ENCODE measurements at places on chromosomes 4 and X. TPM values are rescaled to one million over a fixed set of nuclear protein-coding genes. Genes with fewer than 3 reads are reported as not detected.

GRCh38 chr4:176921256-176921655, 128.5 kb upstream of the VEGFC start:
- no peaks in the 10 kb centered on the region for H3K27me3 ChIP-seq
- H3K27ac ChIP-seq = no peak overlapping the region
- no peak overlapping the region for H3K4me3 ChIP-seq
- no peaks in the 10 kb centered on the region for H3K4me1 ChIP-seq
- no peaks in the 10 kb centered on the region for H3K36me3 ChIP-seq

- H3K36me3 ChIP-seq = no peaks in the 10 kb centered on the region
These were observed 54.9 kb downstream of the PHOX2B start for GRCh38 chr4:41693629-41694028.

- peaks cover 23% of the 10 kb centered on the region for H3K27me3 ChIP-seq
- DNase-seq = no peak
- H3K4me1 ChIP-seq = peaks cover 4% of the 10 kb centered on the region
- H3K4me3 ChIP-seq = no peak overlapping the region
- no peak overlapping the region for H3K27ac ChIP-seq
- no peaks in the 10 kb centered on the region for H3K36me3 ChIP-seq
These were observed 95.4 kb upstream of the BANK1 start for GRCh38 chr4:101695176-101695575.

GRCh38 chr4:48538358-48538757, 48.3 kb downstream of the ZAR1 start:
- H3K27me3 ChIP-seq = no peaks in the 10 kb centered on the region
- H3K27ac ChIP-seq = no peak overlapping the region
- peaks cover 9% of the 10 kb centered on the region for H3K36me3 ChIP-seq
- DNase-seq = no peak
- no peak overlapping the region for H3K4me3 ChIP-seq

The CDS1 gene
- 0.76 TPM for total RNA-seq

Data from T-helper 17 cell (primary cell).